CD4-positive, alpha-beta T cell treated with Interleukin-21 for 1 hour (primary cell): ENCODE measurements at places on chromosomes 2 and 18.

DNA sequence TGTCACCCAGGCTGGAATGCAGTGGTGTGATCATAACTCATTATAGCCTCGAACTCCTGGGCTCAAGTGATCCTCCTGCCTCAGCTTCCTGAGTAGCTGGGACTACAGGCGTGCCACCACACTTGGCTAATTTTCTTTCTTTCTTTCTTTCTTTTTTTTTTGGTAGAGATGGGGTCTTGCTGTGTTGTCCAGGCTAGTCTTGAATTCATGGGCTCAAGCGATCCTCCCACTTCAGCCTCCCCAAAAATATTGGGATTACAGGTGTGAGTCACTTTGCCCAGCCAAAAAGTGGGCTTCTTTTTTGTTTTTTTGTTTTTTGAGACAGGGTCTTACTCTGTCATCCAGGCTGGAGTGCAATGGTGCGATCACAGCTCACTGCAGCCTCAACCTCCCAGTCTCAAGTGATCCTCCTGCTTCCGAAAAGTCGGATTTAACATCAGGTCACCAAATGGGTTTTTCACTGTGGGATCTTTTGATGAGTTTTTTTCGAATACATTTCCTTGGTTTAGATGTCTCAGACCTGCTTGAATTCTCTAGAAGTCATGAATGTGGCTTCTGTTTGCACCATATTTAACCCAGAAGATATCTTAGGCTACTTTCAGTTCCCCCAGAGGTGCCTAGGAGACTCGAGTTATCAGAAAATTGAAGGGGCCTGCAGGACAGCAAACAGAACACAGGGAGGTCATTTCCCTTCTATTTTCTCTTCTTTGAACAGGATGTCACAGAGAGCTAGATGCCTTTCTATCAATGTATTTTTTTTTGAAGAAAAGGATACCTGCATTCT, 8.9 kb downstream of the RAB31 start:
- DNase-seq = no peak

DNA sequence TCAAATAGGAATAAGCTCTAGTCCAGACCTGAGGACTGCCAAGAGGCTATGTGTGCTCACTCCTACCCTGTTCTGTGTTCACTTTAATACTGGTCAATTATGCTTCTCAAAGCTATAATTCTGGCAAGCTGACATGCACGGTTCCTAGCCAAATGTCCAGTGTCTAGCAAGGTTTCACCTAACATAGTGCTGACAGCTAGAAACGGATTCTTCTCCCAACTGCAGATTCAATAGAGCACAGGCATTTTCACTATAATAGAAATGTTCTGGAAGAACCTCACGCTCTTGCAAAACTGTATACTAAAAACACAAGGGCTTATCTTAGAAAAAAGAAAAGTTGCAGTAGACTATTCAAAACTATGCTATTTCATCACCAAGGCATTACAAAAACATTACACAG, 45.1 kb downstream of the HDAC4 start:
- no peak for DNase-seq

DNA sequence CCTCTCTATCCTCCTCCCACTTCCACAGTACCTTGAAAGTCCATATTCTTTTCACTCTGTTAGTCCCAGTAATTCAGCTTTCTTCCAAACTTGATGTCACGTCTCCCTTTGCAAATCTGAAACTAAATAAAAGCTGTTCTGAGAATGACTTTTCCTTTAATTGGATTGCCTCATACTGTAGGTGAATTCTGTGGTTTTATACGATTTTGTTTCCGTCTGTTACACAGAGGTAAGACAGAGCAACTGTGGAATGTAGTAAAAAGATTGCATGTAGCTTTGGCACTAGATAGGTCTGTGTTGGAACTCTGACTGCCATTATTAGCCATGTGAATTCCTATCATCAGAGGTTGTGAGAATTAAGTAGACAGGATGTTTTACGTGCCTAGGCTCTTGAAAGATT, 25.9 kb downstream of the MALT1 start:
- DNase-seq = no peak

DNA sequence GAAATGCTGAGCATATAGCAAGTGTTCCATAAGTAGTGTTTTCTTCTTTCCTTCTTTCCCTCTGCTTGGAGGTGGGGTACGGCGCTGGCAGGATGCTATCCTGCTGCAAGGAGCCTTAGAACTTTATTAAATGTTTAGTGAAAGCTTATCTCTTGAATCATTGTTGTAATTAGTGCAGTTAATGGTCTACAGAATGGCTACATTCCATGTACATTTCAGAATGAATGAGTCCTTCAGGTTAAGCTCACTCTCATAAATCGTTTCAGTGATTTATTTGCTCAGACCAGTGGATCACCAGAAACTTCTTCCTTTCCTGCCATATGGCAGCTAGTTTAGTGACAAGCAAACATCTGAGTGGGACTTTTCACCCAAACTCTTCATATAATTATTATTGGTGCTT, 3.3 kb upstream of the YWHAQ start:
- DNase-seq = no peak

DNA sequence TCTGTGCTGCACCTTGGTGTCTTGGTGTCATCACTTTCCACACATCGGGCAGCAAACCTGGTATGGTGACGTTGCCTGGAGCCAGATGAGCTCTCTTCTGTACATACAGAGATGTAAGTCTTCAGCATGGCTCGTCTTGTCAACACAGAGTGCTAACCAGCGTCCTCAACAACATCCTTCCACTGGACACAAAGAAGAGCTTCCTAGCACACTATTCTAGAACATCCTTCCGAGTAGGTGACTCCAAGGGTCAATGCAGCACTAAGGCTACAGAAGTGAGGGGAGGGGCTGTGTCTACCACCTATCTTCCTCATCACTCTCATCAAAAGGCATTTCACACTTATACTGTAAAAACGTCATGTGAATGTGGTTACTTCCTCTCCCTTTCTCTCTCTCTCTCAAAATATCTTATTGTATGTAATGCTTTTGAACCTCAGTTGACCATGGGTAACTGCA, 108.1 kb upstream of the SLC1A4 start:
- no peak for DNase-seq

GRCh38 chr2:224444783-224445182, 42.9 kb upstream of the FAM124B start:
- DNase-seq = no peak

GRCh38 chr2:55590810-55591440, 26.5 kb downstream of the PPP4R3B start:
- no peak for DNase-seq

DNA sequence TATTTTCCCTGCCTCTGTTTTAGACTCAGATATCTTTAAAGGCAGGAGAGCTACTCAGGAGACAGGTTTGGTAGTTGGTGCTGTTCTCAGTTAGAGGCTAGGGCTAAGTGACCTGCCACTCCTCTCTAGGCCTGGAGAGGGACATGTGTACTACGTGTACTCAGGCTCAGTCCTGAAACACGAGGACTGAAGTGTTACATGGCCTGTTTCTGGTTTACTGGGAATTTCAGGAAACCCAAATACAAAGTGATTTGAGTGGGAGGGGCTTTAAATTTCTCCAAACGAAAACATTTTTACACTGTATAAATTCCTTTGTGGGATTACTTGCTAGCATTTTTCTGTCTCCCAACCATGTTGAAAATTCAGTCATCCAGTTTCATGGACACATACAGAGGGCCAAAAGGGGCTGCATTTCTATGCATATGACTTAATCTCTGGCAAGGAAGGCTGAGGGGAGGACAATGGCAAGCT, 343.3 kb downstream of the CYP26B1 start:
- no peak for DNase-seq

- no peak for DNase-seq
Observed at GRCh38 chr2:205860885-205861284, 178.6 kb downstream of the NRP2 start.

- DNase-seq = no peak
Observed at GRCh38 chr18:49009661-49010060, 58.9 kb upstream of the SMAD7 start.

DNA sequence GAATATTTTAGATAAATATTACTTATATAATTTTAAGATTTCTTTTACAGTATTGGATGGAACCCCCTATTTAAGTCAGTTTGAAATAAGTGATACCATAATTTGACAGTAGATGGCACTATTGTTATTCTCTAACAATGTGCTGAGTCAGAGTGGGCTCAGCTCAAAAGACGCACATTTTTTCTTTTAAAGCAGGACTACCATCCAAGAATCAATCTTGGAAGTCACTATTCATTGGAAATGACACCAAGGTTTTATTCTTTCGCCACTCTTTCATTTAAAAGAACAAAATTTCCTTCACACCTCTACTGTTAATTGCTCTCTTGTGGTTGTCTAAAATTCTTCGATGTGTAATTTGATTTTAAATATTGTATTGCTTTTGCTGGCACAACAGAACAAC, 32.6 kb upstream of the SPAG16 start:
- DNase-seq = peak; percentile 62

DNA sequence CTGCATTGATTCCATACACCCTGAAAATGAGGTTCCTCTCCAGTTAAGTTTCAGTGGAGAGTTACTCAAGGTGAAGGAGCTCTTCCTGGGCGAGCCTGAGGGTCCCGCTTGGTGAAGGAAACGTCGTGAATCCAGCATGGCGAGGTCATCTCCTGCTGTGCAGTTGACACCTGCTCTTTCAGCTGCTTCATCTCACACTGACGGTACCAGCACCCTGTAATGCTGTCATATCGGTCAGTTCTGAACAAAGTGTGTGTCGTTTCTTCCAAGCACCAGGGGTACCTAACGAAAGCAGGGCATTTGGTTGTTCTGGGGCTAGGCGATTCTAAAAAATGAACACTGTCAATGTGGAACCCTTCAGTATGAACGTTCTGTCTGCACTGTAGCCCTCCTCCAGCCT, 52.6 kb downstream of the ITGB1BP1 start:
- no peak for DNase-seq

DNA sequence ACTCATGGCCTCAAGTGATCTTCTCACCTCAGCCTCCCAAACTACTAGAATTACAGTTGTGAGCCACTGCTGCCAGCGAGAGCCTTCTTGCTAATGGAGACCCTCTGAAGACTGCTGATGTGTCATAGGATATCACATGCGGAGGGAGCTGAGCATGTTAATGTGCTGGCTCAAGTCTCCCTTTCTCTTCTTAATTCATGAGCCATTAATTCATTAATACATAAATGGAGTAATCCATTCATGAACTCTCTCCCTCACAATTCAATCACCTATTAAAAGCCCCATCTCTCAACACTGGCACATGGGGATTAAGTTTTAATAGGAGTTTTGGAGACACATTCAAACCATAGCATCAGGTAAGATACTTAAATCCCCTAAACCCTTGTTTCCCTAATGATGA, 54.8 kb downstream of the SYT4 start:
- DNase-seq = no peak

DNA sequence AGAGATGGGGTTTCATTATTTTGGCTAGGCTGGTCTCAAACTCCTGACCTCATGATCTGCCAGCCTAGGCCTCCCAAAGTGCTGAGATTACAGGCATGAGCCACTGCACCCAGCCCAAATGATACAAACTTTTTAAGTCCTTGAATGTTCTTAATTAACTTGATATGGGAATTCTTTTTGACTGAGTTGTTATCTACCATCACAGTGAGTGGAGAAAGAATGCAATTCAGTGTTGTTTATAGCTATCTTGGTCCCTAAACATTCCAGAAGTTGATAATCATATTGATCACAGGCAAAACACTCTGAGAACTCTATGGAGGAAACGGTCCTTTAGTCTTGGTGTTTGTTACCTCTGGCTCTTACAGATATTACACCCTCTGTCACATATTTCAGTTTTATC, 1072.5 kb downstream of the SUCLG1 start:
- DNase-seq = no peak

DNA sequence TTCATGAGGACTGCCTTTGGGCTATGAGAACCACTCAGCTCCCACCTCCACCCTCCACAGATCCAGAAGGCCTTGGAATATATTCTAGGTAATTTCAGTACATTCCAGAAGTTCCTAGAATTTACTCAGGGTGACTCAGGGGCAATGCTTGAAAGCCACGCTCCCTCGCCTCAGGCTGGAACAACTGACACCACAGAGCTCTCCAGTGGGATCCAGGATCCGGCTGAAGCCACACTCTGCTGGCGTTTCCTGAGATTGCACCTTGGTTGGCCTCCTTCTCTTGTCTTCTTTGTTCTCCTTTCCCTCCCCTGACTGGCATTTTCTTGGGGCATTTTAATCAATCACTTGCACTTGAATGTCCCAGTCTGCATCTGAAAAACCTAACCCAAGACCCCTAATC, 92.6 kb upstream of the KCNE4 start:
- DNase-seq = no peak

DNA sequence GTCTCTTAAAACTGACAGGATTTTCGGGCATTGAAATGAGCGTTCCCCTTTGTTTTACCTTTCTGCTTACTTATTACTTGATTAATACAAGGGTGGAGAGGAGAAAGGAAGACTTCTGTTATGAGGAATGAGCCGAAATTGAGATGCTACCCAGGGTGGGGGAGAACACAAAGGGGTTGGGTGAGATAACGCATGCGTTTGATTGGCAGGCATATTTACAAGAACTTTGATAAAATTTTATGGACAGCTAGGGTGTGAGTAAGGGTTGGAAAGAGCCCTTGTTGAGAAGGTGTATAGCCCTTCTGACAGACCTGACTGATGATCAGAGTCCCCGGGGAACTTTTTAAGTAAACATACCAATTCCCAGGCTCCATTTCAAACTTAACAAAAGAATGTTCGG, 1.8 kb downstream of the RNF138 start:
- no peak for DNase-seq

- no peak for DNase-seq
Observed at GRCh38 chr18:73043211-73043610, 175.4 kb upstream of the NETO1 start.

DNA sequence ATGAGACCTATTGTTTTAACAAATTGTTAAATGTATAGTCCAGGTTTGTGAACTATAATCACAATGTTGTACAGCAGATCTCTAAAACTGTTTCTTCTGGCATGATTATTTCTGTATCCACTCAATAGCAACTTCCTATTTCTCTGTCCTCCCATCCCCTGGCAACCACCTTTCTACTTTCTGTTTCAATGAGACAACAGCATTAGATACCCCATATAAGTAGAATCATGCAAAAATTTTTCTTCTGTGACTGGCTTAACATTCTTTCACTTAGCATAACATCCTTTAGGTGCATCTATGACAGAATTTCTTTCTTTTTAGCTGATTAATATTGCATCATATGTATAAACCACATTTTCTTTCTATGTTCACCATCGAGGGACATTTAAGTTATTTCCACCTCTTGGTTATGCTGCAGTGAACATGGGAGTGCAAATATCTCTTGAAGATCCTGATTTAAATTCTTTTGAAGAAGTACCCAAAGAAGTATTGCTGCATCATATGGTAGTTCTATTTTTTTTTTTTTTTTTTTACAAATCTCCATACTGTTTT, 713.5 kb downstream of the LRP1B start:
- DNase-seq = no peak
